ENCODE measurements at places on chromosomes 6 and 20. TPM values are rescaled to one million over a fixed set of nuclear protein-coding genes. Genes with fewer than 3 reads are reported as not detected.

Gene TMX4
- 24.2 TPM for total RNA-seq

Gene CAGE1
- total RNA-seq: 0.11 TPM

Gene CCDC170
- not detected for total RNA-seq

Gene KCNK15
- under 0.01 TPM for total RNA-seq

Gene GPX5
- total RNA-seq: not detected

Gene NEDD9
- 74.8 TPM for total RNA-seq

Gene CNKSR3
- total RNA-seq: 13.8 TPM

Gene BMP5
- total RNA-seq: not detected

Gene GLYATL3
- not detected for total RNA-seq

Gene KHDC1L
- total RNA-seq: not detected

Gene CST2
- total RNA-seq: not detected

Gene TRAPPC3L
- total RNA-seq: 0.11 TPM

Gene GSTA1
- not detected for total RNA-seq

Gene C6orf52
- not detected for total RNA-seq

Gene MRAP2
- 8.9 TPM for total RNA-seq

Gene SLC17A1
- total RNA-seq: not detected

Gene LTV1
- 16.4 TPM for total RNA-seq

Gene ZSCAN12
- total RNA-seq: 3.7 TPM

All from dermis lymphatic vessel endothelial cell (primary cell).